Neural cell (in vitro differentiated cells): ENCODE measurements at places on chromosomes 16 and 17. TPM values are rescaled to one million over a fixed set of nuclear protein-coding genes. Genes with fewer than 3 reads are reported as not detected.

The UBE2I gene
- 111 and 126 TPM in 2 replicates for polyA plus RNA-seq

The C17orf50 gene
- polyA plus RNA-seq = not detected in 2 replicates

The CD300H gene
- polyA plus RNA-seq = not detected in 2 replicates

The TOM1L1 gene
- 7.4 and 13.6 TPM in 2 replicates for polyA plus RNA-seq

The KIAA0513 gene
- polyA plus RNA-seq = 18.9 and 24.9 TPM in 2 replicates

The BOLA2B gene
- 394 and 487 TPM in 2 replicates for polyA plus RNA-seq
